ENCODE measurements at places on chromosomes 7 and 10. TPM values are rescaled to one million over a fixed set of nuclear protein-coding genes. Genes with fewer than 3 reads are reported as not detected.

CDC14C gene
- under 0.01 TPM for total RNA-seq

FGF8 gene
- not detected for total RNA-seq

GRCh38 chr7:154913638-154914307 is 89.2 kb downstream of the PAXIP1 start:
- H3K27ac ChIP-seq: no peak overlapping the region
- H3K4me3 ChIP-seq: no peak overlapping the region
- no peaks in the 10 kb centered on the region for H3K4me1 ChIP-seq
- DNase-seq: peak; percentile 51

DNA sequence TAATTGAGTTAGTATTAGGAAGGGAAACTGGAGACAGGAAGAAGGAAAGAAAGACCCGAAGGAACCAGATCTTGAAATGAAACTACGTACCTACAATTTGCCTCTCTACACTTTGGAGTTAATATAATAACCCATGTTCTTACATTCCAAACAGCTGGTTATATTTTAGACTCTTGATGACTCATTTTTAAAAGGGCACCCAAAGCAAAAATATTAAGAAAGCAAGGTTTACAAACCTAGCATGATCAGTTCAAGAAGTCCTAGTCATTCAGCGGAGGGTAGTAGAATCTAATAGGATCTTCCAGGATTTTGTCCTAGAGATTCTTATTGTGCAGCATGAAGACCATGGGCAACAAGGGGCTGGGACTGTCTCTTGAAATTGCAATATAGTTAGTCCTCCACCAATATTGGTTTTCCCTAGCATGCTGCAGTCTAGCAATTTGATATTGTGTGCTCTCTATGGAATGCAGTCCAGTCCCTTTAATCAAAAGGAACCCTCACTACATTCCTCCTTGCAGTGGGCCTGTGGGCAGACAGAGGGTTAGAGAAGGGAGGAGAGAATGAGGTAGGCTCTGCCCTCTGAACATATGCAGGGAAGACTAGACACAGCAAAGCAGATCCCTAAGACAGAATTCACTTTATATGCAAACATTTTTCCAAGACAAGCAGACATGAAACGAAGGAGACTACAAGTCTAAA is 230.3 kb downstream of the INHBA start:
- no peak overlapping the region for H3K4me3 ChIP-seq
- H3K4me1 ChIP-seq: peaks cover 4% of the 10 kb centered on the region
- H3K27me3 ChIP-seq: no peaks in the 10 kb centered on the region

GRCh38 chr7:141991140-141991539 is 4.5 kb upstream of the MGAM start:
- H3K4me3 ChIP-seq: no peak overlapping the region
- H3K27ac ChIP-seq: no peak overlapping the region
- no peaks in the 10 kb centered on the region for H3K36me3 ChIP-seq
- H3K27me3 ChIP-seq: no peaks in the 10 kb centered on the region
- no peak for DNase-seq

GRCh38 chr10:4847561-4848355 is 21.8 kb downstream of the AKR1E2 start:
- peaks cover 9% of the 10 kb centered on the region for H3K4me1 ChIP-seq
- H3K36me3 ChIP-seq: no peaks in the 10 kb centered on the region
- H3K27me3 ChIP-seq: no peaks in the 10 kb centered on the region
- H3K4me3 ChIP-seq: no peak overlapping the region

GRCh38 chr7:42237811-42238541 is 967 bp upstream of the GLI3 start:
- H3K27me3 ChIP-seq: no peaks in the 10 kb centered on the region
- peak overlapping the region; percentile 90 for H3K27ac ChIP-seq
- H3K4me1 ChIP-seq: peaks cover 9% of the 10 kb centered on the region

DNA sequence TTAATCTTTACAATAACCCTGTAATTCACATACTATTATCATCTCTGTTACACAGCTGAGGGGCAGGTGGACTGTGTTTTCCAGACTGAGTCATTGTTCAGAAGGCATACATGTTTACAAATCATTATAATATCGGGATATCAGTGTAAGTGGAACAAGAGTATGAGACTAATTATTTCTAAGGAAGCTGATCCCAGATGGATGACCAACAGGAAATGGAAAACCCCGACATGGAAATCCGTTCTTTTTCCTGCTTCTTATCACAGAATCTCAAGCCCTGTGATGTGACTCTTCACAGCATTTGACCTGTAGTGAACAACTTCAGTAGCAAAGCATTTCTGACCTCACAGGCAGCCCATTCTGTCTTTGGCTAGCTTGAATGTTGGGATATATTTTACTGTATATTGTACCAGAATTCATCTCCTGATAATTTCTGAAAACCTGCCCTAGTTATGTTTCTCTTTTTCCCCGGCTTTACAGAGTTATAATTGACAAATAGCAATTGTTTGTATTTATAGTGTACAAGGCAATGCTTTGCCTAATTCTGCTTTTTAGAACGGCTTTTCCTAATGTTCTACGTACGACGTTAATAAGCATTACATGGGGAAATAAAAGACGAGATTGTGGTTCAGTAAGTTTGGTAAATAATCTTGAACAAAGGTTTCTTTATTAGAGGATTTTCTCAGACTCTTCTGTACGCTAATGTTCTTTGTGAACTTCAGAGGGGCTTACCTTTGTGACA is 78.6 kb upstream of the SYPL1 start:
- no peaks in the 10 kb centered on the region for H3K4me1 ChIP-seq
- DNase-seq: no peak
- H3K27me3 ChIP-seq: peaks cover 12% of the 10 kb centered on the region
- no peak overlapping the region for H3K27ac ChIP-seq

DNA sequence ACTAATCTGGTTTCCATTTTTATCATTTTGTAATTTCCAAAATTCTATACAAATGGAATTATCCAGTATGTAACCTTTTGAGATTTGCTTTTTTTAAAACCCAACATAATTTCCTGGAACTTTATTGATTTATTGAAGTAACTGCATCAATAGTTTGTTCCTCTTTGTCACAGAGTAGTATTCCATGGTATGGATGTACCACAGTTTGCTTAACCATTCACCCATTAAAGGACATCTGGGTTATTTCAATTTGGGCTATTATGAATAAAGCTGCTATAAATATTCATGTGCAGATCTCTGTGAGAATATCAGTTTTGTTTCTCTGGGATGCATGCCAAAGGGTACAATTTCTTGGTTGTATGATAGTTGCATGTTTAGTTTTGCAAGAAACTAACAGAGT is 2.9 kb downstream of the GPNMB start:
- no peaks in the 10 kb centered on the region for H3K36me3 ChIP-seq
- no peak overlapping the region for H3K27ac ChIP-seq
- DNase-seq: no peak
- no peaks in the 10 kb centered on the region for H3K4me1 ChIP-seq
- no peak overlapping the region for H3K4me3 ChIP-seq

DNA sequence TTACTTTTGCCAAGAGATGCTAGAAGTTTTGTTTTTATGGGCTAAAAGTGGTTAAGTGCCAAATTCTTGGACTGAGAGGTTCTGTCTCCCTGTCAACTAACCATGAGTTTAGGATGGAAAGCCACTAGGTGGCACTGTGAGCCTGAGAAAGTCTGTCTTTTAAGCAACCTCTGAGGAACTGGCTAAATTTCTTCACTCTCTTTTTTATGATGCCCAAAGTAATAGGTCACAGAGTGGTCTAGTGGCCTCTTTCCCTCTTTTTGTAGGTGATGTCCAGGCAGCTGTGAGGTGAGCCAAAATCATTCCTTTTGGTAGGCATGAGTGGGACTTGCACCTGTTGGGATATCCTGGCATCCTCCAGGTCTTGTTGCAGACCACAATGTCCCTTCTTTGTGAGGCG is 56.8 kb downstream of the SND1 start:
- H3K4me1 ChIP-seq: peaks cover 6% of the 10 kb centered on the region
- peak; percentile 86 for DNase-seq

DNA sequence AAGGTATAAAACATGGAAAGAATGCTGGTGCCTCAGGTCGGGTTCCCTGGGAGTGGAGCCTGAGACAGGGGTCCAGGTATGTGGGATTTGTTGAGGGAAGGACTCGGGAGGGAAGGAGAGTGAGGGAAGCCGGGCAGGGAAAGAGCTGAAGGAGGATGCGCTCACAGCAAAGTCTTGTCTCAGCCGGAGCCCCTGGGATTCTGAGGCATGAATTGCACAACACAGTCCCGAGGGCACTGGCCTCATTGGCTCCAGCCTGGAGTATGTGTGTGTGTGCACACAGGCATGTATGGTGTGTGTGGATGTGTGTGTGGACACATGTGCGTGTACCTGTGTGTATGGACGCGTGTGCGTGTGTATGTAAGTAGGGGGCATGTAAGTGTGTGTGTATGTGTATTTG is 87.4 kb downstream of the WDFY4 start:
- DNase-seq: no peak
- no peaks in the 10 kb centered on the region for H3K36me3 ChIP-seq
- H3K4me1 ChIP-seq: no peaks in the 10 kb centered on the region
- H3K4me3 ChIP-seq: no peak overlapping the region
- H3K27ac ChIP-seq: no peak overlapping the region
- peaks cover 4% of the 10 kb centered on the region for H3K27me3 ChIP-seq

PTPRN2 gene
- under 0.01 TPM for total RNA-seq

DNA sequence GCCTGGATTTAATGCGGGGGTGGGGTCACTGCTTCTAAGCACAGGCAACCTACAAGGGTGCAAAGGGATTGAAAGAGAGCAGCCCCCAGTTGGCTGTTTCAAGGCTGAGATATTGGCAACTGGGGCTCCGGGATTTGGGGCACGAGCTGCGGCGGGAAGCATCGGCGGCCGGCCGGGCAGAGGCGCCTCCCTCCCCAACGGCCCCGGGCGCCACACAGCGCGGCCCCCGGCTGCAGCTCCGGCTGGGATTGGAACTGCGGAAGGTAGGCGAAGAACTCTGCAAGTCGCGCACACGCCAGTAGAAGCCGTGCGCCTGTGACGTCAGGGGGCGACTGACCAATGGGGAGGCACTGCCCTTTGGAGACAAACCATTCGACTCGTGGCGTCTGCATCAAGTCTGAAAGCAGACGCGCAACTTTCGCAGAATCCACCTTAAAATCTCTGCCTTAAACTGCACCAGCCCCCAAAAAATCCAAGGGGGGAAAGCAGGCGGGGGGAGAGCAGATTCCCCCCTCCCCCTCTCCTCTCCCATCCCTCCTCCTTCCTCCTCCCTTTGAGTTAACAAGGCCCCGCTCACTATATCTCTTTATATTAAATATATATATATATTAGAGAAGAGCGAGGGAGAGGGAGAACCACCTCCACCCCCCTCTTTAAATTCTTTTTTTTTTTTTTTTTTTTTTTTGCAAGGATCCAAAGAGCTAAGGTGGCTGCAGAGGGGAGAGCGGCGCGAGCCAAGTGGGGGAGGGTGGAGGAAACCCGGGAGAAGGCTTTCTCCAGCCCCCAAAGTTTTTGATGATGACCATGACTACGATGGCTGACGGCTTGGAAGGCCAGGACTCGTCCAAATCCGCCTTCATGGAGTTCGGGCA is at the start of gene DLX6:
Gene DLX6, plus strand, starts transcription at position 371 of the 872 bp plus-strand sequence. Its CDS starts 425 bp downstream, at position 796.
- no peaks in the 10 kb centered on the region for H3K36me3 ChIP-seq
- H3K27ac ChIP-seq: no peak within 1 kb of the TSS
- H3K4me1 ChIP-seq: no peaks in the 10 kb centered on the region
- peak within 1 kb of the TSS; percentile 33 for H3K4me3 ChIP-seq
- peaks cover 78% of the 10 kb centered on the region for H3K27me3 ChIP-seq
- DNase-seq: peak; percentile 14

DNA sequence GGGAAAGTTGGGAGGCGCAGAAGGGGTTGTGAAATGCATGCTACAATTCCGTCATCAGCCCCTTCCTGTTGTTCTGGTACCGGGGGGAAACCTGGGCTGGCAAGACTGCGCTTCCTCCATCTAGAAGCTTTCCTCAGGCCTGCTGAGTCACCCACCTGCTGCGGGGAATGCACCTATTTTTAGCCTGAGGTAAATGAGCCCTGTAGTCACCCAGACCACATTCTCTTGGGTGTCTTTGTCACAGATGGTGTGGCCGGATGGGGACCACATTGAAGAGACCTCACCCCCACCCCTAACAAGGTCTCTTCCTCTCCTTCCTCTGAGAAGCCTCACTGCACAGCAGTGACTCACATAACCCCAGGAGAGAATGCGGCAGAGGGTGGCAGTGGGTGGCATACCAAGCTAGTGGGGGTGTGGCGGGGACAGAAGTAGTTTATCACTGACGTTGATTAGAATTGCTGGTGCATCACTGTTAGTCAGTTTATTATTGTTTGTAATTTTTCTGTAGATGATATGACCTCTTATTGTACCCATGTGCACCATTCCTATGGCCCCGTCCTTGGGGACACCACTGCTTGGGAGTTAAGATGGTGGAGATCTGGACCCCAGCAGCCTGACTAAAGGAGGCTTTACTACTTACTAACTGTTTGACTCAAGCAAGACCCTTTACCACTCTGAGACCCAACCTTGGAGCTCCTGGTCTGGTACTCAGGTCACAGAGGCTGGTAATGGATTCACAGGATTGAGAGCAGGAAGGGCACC is 83.0 kb upstream of the DUSP5 start:
- no peak for DNase-seq
- peaks cover 24% of the 10 kb centered on the region for H3K4me1 ChIP-seq
- H3K4me3 ChIP-seq: no peak overlapping the region
- H3K27ac ChIP-seq: no peak overlapping the region
- H3K36me3 ChIP-seq: no peaks in the 10 kb centered on the region
- no peaks in the 10 kb centered on the region for H3K27me3 ChIP-seq

GRCh38 chr10:122085423-122085911 is 96.5 kb downstream of the TACC2 start:
- H3K36me3 ChIP-seq: no peaks in the 10 kb centered on the region
- no peaks in the 10 kb centered on the region for H3K4me1 ChIP-seq
- no peak overlapping the region for H3K27ac ChIP-seq
- H3K4me3 ChIP-seq: no peak overlapping the region

CPVL gene
- total RNA-seq: not detected

EPO gene
- not detected for total RNA-seq

CFAP58 gene
- 0.83 TPM for total RNA-seq

GRCh38 chr7:41098846-41099245 is 604.0 kb downstream of the INHBA start:
- no peaks in the 10 kb centered on the region for H3K27me3 ChIP-seq
- H3K4me3 ChIP-seq: no peak overlapping the region
- no peaks in the 10 kb centered on the region for H3K36me3 ChIP-seq
- no peak for DNase-seq
- no peak overlapping the region for H3K27ac ChIP-seq

DNA sequence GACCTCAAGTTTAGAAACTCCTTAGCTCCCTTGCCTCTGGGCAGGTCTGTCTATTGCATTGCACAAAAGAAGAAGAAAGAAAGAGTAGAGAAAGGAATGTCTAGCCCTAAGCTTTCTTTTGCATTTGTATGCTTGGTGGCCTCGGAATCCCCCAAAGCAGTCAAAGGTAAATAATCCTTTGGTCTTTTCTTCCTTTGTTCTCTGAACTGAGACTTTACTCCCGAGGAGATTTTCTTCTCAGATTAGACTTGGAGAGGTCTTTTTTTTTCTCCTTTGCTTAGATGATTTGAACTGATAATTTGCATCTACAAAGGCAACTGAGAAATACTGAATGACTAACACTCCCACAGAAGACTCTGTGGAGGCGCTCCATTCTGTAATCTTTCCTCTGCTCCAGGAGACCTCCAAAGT is 93.2 kb downstream of the AKR1D1 start:
- no peak for DNase-seq
- no peak overlapping the region for H3K4me3 ChIP-seq
- H3K4me1 ChIP-seq: no peaks in the 10 kb centered on the region

GRCh38 chr7:131949659-131950058 is 393.2 kb upstream of the PODXL start:
- H3K36me3 ChIP-seq: no peaks in the 10 kb centered on the region
- H3K4me1 ChIP-seq: no peaks in the 10 kb centered on the region
- H3K27me3 ChIP-seq: peaks cover 5% of the 10 kb centered on the region
- DNase-seq: no peak
- H3K4me3 ChIP-seq: no peak overlapping the region
- no peak overlapping the region for H3K27ac ChIP-seq

CRPPA gene
- 1.3 TPM for total RNA-seq

GRCh38 chr10:2681891-2682290 is 385.5 kb upstream of the PFKP start:
- no peak overlapping the region for H3K4me3 ChIP-seq
- no peak for DNase-seq
- no peaks in the 10 kb centered on the region for H3K4me1 ChIP-seq
- H3K27me3 ChIP-seq: no peaks in the 10 kb centered on the region
- no peaks in the 10 kb centered on the region for H3K36me3 ChIP-seq
